Mammary epithelial cell (primary cell): ENCODE measurements at places on chromosomes 7 and 10.

GRCh38 chr7:131100357-131101054, 227.2 kb upstream of the MKLN1 start:
- no peak for DNase-seq

GRCh38 chr10:91367127-91367531, 43.0 kb upstream of the HECTD2 start:
- DNase-seq = no peak

DNA sequence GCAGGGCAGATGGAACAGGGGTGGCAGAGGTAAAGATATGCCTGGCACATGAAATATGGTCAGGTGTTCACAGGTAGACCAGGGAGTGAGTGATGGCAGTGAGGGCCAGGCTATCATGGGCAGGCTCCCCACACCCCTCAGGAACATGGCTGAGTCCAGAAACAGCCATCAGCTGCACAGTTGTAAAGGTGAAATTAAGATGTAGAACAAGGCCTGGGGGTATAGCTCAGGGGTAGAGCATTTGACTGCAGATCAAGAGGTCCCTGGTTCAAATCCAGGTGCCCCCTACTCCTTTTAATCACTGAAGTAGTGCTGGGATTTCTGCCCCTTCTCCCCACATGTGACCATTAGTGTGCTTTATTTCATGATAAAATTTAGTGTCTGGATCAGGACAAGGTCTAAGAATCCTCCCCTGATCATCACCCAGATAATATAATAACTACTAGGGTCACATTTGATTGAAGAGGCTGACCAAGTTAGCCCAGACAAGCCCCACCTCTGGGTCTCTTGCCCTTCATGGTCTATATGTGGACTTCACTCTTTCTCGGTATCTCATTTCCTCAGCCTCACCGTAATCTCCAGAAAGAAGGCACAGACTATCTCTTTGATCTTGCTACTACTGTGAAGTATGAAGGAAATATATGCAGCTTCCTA, 69.0 kb downstream of the ZNF783 start:
- peak; percentile 27 for DNase-seq

DNA sequence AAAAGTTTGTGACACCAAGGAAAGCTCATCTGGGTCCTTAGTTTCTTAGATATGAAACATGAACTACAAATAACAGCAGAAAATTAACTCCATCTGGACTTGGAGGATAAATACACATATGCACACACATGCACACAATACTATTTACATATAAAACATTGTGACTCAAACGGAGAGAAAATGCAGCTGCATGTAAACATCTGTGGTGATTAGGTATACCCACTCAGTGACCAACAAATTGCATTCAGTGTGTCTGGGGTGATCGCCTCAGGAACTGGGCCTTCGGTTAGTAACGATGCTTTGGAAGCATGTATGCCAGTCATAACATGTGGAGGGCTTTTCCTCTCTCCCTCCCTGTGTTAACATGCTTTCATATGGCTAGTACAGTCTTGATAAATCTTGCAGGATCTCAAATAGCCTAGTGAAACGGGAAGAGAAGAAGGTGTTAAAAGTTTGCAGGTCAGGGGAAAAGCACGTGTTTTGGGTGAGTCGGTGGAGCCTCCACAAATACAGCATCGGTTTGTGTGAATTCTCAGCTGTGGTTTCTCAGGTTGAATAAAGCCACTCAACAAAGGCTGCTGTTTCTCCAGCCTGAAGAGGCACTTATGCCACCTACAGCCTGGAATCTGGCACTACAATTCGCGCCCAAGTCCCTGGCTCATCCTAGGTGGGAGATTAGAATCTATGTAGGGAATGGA, 8.7 kb upstream of the GLRX3 start:
- DNase-seq = peak; percentile 66

- peak; percentile 87 for DNase-seq
These were observed 145.8 kb downstream of the FRMD4A start for GRCh38 chr10:14184841-14185315.

DNA sequence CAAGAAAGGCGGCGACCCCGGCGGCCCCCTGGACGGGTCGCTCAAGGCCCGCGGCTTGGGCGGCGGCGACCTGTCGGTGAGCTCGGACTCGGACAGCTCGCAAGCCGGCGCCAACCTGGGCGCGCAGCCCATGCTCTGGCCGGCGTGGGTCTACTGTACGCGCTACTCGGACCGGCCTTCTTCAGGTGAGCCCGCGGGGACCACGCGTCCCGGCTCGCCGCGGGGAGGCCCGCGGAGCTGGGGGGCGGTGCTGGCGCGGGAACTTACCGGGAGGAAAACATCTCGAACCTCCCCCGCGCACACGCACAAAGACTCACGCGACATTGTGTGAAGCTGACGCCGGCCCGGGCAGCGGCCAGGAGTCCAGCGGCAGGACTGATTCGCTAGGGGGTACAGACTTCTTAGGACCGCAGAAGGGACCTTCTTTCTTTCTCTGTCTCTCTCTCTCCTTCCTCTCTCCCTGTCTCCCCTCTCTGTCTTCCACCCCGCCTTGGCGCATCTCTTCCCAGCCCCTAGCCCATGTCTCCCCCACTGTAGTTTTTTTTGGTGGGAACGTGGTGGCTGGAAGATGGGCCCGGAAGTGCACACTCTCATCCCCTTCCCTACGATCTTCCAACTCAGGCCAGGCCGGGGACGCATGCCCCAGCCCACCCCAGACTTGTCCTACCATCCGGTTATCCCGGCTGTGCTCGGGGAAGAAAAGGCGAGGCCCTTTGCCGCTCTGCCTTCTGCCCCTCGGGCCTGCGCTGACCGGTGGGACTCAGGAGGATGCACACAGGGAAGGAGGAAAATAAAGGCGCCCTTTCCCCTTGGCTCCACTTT, 1.2 kb downstream of the EN2 start:
- no peak for DNase-seq

GRCh38 chr7:151501676-151502075, 18.0 kb downstream of the RHEB start:
- no peak for DNase-seq

- peak; percentile 71 for DNase-seq
These were observed 100.1 kb upstream of the FGFR2 start for GRCh38 chr10:121698336-121698735.

DNA sequence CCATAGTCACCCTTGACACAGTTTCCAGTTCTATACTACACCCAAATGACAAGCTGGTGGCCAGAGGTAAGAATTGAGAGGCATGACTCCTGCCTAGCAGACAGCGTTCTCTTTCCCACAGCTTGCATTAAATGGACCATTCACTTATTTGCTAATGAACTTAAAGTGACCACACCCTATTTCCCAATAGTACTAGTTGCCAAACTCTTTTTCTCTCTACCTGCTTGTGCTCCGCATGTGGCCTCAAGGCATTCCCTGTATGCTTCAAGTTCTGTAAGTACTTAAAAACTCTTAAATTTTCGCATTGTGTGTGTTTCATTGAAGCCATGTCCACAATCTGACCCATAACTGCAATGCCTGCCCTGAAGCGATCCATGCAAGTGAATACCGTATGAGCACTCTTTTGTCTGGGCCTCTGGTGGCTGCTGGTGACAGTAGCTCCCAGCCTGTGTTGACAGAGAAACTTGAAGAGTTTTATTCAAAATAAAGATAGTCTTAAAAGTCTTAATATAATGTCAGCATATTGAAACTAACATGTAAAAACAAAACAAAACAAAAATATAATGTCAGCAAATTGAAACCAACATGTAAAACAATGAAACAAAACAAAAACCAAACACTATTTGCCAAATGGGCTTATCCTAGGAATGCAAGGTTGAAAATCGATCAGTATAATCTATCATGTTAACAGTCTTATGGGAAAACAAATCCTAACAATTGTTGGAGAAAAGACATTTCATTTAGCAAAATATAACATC, 73.6 kb downstream of the CCSER2 start:
- DNase-seq = peak; percentile 6

GRCh38 chr7:91843831-91844230, 36.7 kb downstream of the MTERF1 start:
- DNase-seq = no peak

GRCh38 chr7:96441436-96442084, 119.7 kb upstream of the SLC25A13 start:
- DNase-seq = no peak

DNA sequence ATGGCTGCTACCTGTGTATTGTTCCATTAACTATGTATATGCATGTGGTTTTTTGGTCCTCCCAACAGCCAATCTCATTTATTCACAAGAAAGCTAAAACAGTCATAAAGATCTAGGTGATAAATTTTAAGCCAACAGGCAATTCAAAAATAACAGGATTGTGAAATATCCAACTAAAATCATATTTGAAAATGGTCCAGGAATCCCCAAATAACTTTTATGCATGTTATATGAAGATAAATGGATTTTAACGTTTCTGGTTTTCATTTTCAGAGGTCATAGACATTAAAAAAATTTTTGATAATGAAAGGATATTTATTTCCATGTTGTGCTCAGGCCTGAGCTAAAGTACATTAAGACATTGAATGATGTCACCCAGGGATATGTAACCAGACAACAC, 96.8 kb upstream of the JAZF1 start:
- DNase-seq = no peak

- peak; percentile 47 for DNase-seq
These were observed 49.7 kb downstream of the BZW2 start for GRCh38 chr7:16695621-16696237.

- DNase-seq = peak; percentile 71
These were observed at the start of gene TSPAN33 for GRCh38 chr7:129144095-129144833. Gene TSPAN33 (plus strand): TSS chr7:129144707. CDS start chr7:129144981, 274 bp downstream.

DNA sequence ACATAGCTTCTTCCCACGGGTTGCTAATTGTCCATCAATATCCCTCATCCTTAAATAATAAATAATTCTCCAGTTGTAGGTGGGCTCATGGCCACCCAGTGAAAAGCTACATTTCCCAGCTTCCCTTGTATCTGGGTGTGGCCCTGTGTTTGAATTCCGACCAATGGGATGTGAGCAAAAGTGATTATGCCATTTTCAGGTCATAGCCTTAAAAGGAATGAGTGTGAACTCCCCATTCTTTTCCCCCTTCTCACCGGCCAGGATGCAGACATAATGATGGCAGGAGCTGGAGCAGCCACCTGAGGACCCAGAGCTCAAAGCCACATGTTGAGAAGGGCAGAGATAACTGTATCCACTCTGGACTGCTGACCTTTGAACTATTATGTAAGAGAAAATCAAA, 30.3 kb upstream of the CALU start:
- no peak for DNase-seq

DNA sequence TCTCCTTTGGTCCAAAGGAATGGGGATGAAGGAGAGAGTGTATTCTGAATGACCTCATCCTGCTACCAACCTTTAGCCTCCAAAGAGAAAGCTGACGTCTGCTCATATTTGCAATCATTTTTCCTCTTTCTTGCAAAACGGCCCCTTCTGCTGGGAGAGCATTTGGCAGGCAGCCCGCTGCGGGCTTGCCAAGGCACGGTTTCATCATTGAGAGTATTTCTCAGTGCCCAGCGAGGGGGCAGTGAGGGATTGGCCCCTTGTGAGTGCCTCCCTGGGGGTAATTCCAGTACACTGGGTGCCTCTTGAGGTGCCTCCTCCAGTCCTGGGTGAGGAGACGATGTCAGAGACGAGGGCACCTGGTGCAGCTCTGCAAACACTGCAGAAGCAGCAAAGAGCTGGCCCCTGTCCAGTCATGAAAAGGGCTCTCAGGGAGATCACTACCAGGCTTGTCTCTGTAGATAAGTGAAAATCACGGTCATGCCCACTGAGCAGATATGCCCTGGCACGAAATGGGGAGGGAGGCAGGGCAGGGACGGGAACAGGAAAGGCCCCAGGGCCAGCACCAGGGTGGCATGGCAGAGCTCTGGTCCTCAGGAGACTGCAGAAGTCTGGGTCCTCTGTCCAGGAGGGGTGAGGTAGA, 48.7 kb upstream of the SHH start:
- peak; percentile 52 for DNase-seq

DNA sequence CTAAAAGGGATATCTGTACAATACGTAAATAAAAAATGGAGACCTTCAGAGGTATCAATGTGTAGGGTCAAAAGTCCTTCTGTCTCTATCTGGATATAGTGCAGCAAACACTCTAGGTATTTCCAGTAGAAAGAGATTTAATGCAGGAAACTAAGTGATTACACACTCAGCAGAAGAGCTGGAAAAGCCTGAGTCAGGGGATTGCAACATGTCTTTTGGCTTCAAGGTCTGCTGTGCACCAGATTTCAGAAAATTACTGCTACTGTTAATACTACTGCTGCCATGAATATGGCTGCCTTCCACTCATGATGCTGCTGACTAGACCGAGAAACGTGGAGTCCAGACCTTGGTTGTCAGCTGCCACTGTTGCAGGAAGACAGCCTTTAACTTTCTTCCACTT, 94.9 kb upstream of the DLX6 start:
- peak; percentile 24 for DNase-seq

GRCh38 chr10:110057456-110057855, 49.7 kb downstream of the ADD3 start:
- no peak for DNase-seq

GRCh38 chr7:147245274-147245673, 1128.7 kb downstream of the CNTNAP2 start:
- DNase-seq = peak; percentile 14

DNA sequence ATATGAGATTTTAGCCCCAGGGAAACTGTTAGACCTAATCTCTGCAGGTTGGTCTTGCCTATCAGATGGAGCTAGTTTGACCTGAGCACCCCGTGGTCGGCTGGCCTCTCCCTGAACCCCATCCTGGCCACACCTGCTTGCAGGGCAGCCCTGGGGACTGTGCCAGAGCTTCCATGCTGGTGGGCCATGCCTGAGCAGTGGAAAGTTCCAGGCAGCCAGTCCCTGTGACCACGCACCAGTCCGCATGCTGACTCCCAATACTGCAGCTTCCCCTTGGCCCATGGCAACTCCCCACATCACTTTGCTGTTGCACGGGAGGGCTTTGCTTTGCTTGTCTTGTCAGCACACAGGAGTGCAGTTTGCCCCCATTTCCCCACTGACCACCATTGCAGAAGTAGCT, 427.8 kb upstream of the SEMA3D start:
- no peak for DNase-seq

GRCh38 chr7:41333511-41333910, 369.4 kb downstream of the INHBA start:
- no peak for DNase-seq

DNA sequence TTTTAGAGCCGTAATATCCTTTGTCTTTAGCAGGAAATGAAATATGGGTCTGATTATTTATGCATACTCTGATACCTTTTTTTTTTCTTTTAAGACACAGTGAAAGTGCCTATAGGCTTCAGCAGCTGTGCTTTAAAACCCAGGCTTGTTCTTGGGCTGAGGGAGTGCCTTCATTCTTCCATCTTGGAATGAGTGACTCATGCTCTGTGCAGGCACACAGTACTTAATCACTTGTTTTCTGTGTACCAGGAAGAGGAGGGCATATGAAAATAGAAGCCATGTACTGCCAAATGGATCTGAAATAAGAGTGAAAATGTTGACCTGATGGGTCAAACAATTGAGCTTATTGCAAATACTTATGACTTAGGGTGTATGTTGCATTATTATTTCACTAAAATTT, 12.0 kb downstream of the INPP5F start:
- peak; percentile 84 for DNase-seq

GRCh38 chr7:66894463-66895080, 26.5 kb upstream of the TMEM248 start:
- peak; percentile 14 for DNase-seq

GRCh38 chr10:62735464-62736167, 68.9 kb upstream of the ADO start:
- DNase-seq = peak; percentile 50

GRCh38 chr7:74443543-74444247, 10.0 kb upstream of the GTF2IRD1 start:
- DNase-seq = no peak
